ENCODE measurements at places on chromosomes 7 and 10.

- no peak for DNase-seq
These were observed 4.4 kb downstream of the ZNF485 start for GRCh38 chr10:43610636-43611035.

- DNase-seq = no peak
These were observed 216.7 kb downstream of the ADAM12 start for GRCh38 chr10:126171555-126171954.

- DNase-seq = no peak
These were observed 48.5 kb downstream of the RASGEF1A start for GRCh38 chr10:43218206-43218950.

DNA sequence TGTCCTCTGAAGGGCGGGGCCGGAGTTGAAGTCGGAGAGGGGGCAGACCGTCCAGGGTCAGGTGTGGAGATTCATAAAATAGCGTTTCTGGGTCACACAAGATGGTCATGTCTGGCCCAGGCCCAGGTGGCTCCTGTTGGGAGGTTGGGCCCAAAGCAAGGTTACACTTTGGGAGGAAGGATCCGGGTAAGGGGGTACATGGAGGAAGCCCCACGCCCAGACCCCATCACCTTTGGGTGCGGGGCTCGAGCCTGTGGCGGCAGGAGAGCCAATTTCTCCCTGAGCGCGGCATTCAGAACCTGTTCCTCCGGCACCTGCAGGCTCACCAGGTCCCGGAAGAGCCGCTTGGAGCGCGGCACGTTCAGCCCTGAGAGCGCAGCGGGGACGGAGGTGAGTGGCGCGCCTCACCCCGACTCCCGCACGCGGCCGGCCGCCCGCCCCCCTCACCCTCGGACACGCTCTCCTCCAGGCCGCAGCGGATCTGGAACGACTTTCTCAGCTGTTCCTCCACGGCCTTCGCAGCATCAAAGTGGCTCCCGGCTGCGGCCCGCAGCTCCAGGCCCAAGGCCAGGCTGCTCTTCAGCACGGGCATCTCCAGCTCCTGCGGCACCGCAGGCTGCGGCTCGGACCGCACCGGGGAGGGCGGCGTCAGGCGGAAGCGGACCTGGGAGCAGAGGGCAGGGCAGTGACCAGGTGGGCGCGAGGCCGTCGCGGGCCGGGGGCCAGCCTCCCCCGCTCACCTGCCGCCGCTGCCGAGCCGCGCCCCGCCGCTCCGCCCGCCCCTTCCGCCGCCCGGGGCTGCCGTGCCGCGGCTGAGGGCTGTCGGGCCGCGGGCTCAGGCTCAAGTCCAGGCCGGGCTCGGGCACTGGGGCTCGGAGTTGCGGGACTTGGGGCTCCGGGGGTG lies 644 bp downstream of the PPP1R35 start:
- peak; percentile 48 for DNase-seq

DNA sequence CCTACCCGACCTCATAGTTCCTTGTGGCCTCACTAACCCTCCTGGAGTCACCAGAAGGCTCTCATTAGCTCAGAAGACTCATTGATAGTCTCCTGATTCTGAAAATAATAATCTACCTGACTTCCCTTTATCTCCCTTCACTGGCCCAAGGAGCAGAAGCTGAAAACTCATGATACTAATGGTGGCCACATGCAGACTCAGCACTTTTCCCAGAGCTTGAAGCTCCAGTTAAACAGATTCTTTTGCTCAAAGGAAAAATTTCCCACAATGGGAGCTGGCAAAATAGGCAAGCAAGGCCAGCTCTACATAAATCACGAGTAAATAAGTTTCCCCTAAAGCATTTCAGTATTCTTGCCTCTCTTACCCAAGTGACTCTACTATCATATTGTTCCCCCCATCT lies 8.2 kb downstream of the NAPEPLD start:
- no peak for DNase-seq

- DNase-seq = no peak
These were observed 654.5 kb upstream of the COBL start for GRCh38 chr7:51970961-51971665.

DNA sequence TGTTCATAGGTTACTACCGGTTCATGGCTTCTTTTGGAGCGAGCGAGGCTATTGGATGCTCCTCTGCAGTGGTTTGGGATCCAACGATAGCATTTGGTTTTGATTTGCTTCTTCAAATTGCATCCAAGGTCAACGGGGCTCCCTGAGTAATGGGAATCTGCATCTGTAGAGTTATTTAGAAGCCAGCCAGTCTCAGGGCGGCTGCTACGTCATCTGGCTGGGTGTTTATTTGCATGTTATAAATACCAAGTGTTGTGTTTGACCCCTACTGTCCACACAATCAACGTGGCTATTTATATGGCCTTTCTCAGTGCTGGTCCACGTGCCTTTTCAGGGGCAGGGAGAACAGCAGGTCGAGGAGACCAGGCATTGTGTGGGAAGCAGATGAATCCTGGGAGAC lies 137.7 kb downstream of the PRPF18 start:
- no peak for DNase-seq

GRCh38 chr7:74718336-74718735 lies 55.5 kb upstream of the NCF1 start:
- no peak for DNase-seq

DNA sequence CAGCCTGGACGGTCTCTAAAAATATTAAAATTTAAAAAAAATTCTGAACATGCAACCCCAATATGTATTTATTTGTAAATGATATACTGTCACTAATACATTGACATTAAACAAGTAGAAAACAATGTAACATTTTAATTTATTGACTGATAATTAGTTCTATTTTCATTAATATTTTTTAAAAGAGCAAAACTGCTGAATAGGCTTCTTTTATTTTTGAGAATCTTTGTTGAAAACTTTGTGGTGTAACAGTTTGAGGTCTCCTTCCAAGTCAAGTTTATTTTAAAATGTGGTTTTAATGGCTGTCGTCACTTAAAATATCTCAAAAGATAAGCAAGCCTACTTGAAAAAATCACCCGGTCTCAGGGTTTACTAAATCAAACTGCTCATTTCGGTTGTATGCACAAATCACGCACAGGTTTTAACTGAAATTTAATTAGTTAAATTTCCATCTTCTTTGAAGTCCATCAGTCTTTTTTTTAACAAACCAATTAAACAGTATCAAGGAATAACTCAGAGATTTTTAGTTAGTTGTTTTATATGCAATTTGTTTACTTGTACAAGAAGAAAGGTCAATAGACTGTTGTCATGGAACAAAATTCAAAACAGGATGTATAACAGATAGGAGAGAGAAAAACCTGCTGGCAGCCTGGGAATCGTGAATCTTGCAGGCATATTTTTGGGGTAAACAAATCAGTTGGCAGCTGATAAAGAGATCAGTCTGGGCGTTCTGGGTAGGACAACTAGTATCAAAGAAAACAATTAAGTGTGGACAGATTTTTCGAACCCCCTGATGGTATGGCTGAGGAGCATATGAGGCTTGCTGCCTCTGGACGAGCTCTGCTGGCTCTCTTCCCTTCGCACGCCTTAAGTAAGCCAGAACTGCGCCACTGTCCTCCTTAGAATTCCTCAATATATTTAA lies 9.7 kb upstream of the EDRF1 start:
- DNase-seq = no peak

DNA sequence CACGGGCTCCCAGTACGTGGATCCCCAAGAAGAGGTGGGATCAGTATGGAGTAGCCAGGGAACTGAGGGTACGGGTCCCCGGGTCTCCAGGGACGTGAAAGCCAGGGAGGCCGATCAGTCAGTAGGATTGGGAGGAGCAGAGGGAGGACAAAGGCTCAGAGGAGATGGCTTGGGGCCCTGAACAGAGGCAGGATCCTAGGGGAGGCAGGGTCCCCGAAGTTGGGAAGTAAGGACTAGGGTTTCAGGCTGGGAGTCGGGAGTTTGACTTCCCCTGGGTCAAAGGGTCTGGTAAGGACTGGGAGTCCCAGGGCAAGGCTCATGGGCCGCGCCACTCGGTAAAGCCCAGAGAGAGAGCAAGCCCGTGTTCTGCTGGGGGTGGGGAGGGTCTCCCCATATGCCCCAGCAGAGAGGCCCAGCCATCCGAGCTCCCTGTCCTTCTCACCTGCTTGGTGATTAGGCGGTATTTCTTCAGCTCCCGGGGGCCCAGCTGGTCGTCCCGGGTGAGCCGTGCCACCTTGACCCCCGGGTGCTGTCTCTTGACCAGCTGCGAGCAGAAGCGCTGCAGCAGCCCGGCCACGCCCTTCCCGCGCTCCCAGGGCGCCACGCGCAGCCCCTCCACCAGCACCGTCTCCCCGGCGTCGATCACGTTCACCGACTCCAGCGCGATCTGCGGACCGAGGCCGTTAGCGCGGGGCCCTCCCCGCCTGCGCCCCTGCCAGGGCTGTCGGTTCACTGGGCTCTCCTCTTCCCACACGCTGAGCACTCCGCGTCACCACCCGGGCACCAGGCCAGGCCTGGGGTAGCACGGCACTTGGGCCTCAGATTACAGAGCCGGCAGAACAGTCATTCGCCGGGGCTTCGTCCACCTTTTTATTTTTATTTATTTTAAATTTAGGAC lies 7.0 kb downstream of the NAT16 start:
- peak; percentile 31 for DNase-seq

- no peak for DNase-seq
These were observed 77.5 kb upstream of the SORCS3 start for GRCh38 chr10:104563548-104563947.

- DNase-seq = no peak
These were observed 92.3 kb downstream of the DNAJB6 start for GRCh38 chr7:157429001-157429679.

DNA sequence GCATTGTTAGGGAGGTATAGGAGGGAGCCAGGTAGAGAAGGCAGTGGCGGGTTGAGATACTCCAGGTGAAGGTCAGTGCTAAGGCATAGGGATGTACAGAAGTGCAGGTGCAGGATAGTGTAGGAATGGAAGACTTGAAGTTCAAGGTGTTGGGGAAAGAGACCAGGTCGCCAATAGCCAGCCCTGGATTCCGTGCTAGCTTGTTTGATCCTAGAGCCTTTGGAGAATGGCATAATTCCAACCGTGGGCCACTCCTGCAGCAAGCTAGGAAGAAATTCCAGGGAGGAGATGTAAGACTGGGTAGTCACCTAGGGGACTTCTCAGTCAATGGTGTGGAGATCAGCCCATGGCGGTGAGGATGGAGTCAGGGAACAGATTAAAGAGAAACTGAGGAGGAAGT lies 272.7 kb downstream of the RPS24 start:
- DNase-seq = no peak

GRCh38 chr10:35911954-35912353 lies 269.9 kb upstream of the FZD8 start:
- no peak for DNase-seq

DNA sequence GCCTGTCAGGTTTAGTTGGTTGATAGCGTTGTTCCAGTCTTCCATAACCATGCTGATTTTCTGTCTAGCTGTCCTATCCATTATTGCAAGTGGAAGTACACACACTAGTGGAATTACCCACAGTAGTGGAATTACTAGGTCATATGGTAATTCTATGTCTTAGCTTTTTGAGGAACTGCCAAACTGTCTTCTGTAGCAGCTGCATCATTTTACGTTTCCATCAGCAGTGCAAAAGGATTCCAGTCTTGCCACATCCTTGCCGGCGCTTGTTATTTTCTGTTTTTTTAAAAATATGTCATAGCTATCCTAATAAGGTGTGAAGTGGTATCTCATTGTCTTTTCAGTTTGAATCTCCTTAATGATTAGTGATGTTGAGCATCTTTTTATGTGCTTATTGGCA lies 17.2 kb upstream of the RHBDD2 start:
- DNase-seq = no peak

- DNase-seq = no peak
These were observed 172.9 kb downstream of the DKK1 start for GRCh38 chr10:52486840-52487611.

- peak; percentile 14 for DNase-seq
These were observed 160.2 kb downstream of the JAZF1 start for GRCh38 chr7:28020302-28020940.

- no peak for DNase-seq
These were observed 4.2 kb upstream of the TES start for GRCh38 chr7:116206141-116206540.

- DNase-seq = no peak
These were observed 331.4 kb upstream of the SHH start for GRCh38 chr7:156143683-156144082.

- peak; percentile 14 for DNase-seq
These were observed 149.8 kb upstream of the HDAC9 start for GRCh38 chr7:18345641-18346234.

- DNase-seq = no peak
These were observed 17.1 kb downstream of the MBL2 start for GRCh38 chr10:52755297-52756062.

DNA sequence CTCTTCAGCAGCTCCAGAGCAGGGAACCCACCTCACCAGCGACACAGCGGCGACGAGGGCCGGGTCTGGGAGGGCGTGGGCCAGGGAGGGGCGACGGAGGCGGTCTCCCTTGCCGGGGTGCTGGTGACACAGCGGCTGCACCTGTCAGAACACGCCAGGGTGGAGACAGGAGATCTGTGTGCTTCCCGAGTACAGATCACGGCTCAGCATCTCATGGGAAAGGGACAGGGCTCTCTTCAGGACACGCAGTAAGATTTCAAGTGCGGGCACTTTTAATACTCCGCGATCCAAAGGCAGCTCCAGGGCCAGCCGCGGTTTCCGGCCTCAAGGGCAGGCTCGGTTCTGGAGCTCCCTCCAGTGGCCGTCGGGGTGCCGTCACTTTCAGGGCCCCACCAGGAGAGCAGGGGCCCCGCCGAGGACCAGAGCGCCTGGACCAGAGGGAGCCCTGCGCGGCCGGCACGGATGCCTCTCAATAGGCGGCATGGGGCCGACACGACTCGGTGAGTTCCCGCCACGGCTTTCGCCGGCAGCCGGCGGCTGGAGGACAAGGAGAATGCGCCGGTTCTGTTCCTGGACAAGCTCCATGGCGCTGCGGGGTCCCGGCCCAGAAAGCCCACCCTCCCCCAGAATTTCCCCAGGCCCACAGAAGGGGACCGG lies 21.4 kb downstream of the GPR146 start:
- peak; percentile 87 for DNase-seq

DNA sequence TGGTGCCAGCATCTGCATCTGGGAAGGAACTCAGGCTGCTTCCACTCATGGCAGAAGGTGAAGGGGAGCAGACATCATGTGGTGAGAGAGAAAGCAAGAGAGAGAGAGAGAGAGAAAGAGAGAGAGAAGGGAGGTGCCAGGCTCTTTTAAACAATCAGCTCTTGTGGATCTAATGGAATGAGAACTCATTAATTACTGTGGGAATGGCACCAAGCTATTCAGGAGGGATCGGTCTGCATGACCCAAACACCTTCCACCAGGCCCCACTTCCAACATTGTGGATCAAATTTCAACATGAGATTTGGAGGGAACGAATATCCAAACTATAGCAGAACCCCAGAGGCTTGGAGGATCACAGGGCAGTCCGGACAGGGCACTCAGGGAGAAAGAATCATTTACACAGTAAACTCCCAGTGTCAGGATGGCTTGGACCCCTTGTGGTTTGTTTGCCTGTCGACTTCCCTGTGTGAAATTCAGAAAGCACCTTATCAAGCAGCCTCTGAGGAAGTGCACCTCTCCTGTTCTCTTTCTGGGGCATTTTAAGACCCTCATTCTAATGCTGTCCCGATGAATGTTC lies 308.5 kb downstream of the REEP3 start:
- no peak for DNase-seq

- no peak for DNase-seq
These were observed 32.8 kb upstream of the CDK14 start for GRCh38 chr7:90563286-90563685.

GRCh38 chr10:48896756-48897440 lies 42.7 kb downstream of the LRRC18 start:
- no peak for DNase-seq

- DNase-seq = no peak
These were observed 11.7 kb downstream of the MAT1A start for GRCh38 chr10:80277567-80278250.

- DNase-seq = no peak
These were observed 20.9 kb upstream of the CYP3A43 start for GRCh38 chr7:99806839-99807478.

GRCh38 chr10:42149027-42149700 lies 489.2 kb downstream of the ZNF33B start:
- DNase-seq = no peak

Measured in activated naive CD8-positive, alpha-beta T cell treated with anti-CD3 and anti-CD28 coated beads, Interleukin-2, amount 50 U/mL, for 24 hours (primary cell).